Neural crest cell (in vitro differentiated cells): ENCODE measurements at places on chromosomes 13 and 19. TPM values are rescaled to one million over a fixed set of nuclear protein-coding genes. Genes with fewer than 3 reads are reported as not detected.
A peak's percentile ranks its signal among the peaks of the same experiment; 100 is the strongest.

The CCDC122 gene
- 4.8 and 6.4 TPM in 2 replicates for total RNA-seq

The PSG5 gene
- not detected in 2 replicates for total RNA-seq

The SYNGR4 gene
- total RNA-seq = not detected in 2 replicates

The NCR1 gene
- total RNA-seq = not detected in 2 replicates

The KIRREL2 gene
- total RNA-seq = 4.5 and 5.2 TPM in 2 replicates

The LYPD5 gene
- 0.25 TPM in 1 of 2 replicates, not detected in the other for total RNA-seq

- no peaks in the 10 kb centered on the region for H3K27me3 ChIP-seq
- no peak for DNase-seq
- H3K36me3 ChIP-seq = no peaks in the 10 kb centered on the region
- peak overlapping the region; percentile 32 for H3K27ac ChIP-seq
- peaks cover 4% of the 10 kb centered on the region for H3K4me1 ChIP-seq
Measured at GRCh38 chr13:51922771-51923480, 61.2 kb downstream of the CCDC70 start.

DNA sequence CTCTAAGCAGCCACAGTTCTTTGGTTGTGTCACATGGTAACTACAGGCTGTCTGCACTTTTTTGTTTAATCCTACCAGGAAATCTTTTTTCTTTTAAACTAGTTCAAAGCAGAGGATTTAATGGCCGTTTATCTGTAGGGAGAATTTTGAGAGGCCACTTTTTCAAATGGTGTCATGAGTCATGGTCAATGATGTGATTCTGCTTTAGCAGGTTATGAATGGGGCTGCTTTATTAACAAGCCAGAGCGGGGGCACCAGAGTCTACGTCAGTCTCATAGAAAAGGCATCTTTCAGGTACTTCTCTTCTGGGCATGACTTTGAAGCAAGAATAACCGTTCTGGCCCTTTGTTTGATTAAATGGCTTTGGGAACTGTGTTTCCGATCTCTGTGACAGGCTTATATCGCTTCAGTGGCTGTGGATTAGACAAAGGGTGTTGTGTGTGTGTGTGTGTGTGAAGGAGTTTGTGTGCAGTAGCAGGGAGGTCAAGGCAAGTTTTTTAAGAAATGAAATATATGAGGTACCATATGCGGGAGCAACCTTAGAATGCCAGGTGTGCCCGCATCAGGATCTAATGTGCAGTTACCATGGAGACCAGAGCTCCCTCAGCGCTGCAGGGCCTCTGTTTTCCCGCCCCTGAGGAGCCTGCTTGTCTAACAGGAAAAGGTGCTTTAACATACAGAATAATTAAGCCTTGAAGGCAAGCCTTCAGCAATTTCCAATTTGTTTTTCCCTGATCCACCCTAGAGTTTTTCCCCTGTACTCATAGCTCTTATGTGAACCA lies 120.5 kb downstream of the KATNAL1 start:
- H3K4me1 ChIP-seq = peaks cover 20% of the 10 kb centered on the region
- no peaks in the 10 kb centered on the region for H3K27me3 ChIP-seq
- no peaks in the 10 kb centered on the region for H3K36me3 ChIP-seq
- no peak overlapping the region for H3K4me3 ChIP-seq
- DNase-seq = no peak

GRCh38 chr19:45283443-45284033 lies 32.5 kb downstream of the MARK4 start:
- no peak overlapping the region for H3K4me3 ChIP-seq
- H3K4me1 ChIP-seq = no peaks in the 10 kb centered on the region
- peaks cover 26% of the 10 kb centered on the region for H3K36me3 ChIP-seq
- H3K27me3 ChIP-seq = no peaks in the 10 kb centered on the region
- DNase-seq = no peak

DNA sequence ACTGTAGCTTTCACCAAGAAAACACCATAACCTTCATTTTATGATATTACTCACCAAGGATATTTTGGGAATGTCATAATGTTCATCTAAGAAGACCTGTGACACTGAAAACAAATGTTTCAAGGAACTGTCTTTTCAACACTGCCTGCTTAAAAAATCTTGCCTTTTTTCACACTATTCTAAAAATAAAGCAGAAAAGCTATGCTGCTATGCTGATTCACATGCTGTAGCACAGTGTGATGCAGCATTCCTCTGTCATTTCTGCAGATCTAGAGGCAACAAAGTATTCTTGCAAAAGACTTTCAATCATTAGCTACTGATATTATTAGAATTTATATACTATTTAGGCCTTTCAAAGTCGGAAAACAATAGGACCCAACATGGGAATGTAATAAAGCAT lies 525.7 kb downstream of the UQCRFS1 start:
- no peaks in the 10 kb centered on the region for H3K27me3 ChIP-seq
- H3K4me3 ChIP-seq = no peak overlapping the region
- peaks cover 10% of the 10 kb centered on the region for H3K4me1 ChIP-seq
- peaks cover 2% of the 10 kb centered on the region for H3K36me3 ChIP-seq
- DNase-seq = no peak
- H3K27ac ChIP-seq = no peak overlapping the region

GRCh38 chr13:39397896-39398265 lies 205.1 kb downstream of the LHFPL6 start:
- peaks cover 47% of the 10 kb centered on the region for H3K4me1 ChIP-seq
- no peak overlapping the region for H3K4me3 ChIP-seq
- DNase-seq = no peak
- H3K27me3 ChIP-seq = no peaks in the 10 kb centered on the region
- peak overlapping the region; percentile 87 for H3K27ac ChIP-seq

DNA sequence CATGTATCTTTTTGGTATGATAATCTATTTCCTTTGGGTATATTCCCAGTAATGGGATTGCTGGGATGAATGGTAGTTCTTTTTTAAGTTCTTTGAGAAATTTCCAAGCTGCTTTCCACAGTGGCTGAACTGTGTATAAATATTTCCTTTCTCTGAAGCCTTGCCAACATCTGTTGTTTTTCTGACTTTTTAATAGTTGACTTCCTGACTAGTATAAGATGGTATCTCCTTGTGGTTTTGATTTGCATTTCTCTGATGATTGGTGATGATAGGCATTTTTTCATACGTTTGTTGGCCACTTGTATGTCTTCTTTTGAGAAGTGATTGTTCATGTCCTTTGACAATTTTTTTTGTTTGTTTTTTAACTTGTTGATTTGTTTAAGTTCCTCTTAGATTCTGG lies 61.6 kb upstream of the PCDH17 start:
- H3K4me3 ChIP-seq = no peak overlapping the region
- no peaks in the 10 kb centered on the region for H3K4me1 ChIP-seq
- no peaks in the 10 kb centered on the region for H3K27me3 ChIP-seq
- DNase-seq = no peak
- no peaks in the 10 kb centered on the region for H3K36me3 ChIP-seq
- H3K27ac ChIP-seq = no peak overlapping the region

DNA sequence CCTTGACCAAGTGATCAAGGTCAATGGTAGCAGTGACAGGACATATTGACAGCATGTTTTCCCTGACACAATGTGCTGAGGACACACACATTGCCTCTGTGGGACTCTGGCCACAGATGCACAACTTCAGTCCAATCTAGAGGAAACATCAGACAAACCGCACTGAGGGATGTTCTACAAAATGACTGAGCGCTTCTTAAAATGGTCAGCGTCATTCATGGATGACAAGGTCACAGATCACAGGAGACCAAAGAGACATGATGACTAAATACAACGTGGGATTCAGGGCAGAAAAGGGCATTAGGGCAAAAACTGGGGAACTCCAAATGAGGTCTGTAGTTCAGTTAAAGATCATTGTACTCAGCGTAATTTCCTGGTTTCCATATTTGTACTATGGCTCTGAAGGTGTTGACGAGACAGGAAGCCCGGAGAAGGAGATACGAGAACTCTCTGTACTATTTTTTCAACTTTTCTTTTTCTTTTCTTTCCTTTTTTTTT lies 20.6 kb downstream of the PBX4 start:
- DNase-seq = no peak
- no peaks in the 10 kb centered on the region for H3K36me3 ChIP-seq
- no peaks in the 10 kb centered on the region for H3K27me3 ChIP-seq

DNA sequence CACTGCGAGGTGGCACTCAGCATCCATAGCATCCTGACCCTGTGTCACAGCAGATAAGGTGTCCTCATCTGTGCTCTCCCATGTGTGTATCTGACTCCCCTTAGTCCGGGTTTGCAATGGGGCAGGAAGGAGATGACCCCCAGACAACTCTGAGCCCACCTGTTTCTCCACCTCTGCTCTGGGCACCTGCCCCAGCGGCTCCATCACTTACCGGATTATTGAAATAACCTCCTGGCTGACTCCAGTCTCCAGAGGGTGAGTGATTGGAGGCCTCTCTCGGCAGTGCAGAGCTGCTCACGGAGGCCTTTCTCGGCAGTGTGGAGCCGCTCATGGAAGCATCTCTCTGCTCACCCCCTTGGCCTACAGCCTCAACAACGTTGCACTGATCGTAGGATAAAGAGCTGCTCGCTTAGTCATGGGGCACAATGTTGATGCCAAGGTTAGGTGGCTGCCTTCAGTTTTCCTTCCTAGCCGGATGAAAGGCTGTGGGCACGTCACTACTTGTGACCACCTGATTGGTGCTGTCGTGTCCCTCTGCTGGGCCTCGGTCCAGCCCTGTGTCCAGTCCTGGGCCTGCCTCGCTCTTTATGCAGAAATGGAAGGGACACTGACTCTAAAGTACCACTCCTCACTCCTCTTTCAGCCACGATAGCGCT lies 67.6 kb downstream of the TEX29 start:
- no peak overlapping the region for H3K4me3 ChIP-seq
- no peaks in the 10 kb centered on the region for H3K36me3 ChIP-seq
- no peak overlapping the region for H3K27ac ChIP-seq
